Stimulated activated CD4-positive, alpha-beta T cell treated with anti-CD3 and anti-CD28 coated beads, Interleukin-1b, Interleukin-23, amount 100 ng/mL, for 1 hour (primary cell): ENCODE measurements at places on chromosomes 2 and 18.

GRCh38 chr2:72150861-72151356 is 3.2 kb upstream of the CYP26B1 start:
- DNase-seq = no peak

DNA sequence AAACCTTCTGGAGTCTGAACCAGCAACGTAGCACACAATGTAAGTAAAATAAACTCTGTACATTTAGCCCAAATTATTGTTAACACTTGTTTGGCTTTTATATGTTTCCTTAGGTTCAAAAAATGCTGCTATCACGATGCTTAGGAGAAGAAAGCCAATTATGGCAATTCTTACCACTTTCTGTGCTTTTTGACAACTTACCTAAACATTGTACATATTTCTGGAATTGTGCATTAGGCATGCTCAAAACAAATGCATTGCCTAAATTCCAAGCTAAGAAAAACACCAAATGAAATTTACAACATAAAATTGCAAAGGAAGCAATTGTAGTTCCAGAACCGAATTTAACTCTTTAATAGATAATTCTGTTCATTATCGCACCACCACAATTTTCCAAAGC is 585.6 kb upstream of the DSEL start:
- no peak for DNase-seq

DNA sequence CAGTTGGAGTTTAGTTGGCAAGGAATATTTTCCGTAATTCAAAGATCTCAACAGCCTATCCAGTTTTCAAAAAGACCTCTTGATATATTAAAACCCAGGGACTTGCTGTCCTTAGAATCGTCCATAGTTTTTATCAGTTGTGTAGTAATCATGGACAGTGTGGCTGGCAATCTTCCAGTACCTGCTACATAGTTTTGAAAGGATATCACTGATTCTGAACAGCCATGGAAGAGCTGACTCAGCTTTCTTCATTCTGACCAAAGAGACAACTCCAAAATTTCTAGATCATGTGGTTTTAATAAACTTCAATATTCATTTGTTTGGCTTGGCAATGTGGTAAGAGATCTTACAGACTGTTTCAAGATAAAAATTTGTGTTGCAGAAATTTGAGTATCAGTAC is 616.7 kb downstream of the TDRD15 start:
- no peak for DNase-seq

DNA sequence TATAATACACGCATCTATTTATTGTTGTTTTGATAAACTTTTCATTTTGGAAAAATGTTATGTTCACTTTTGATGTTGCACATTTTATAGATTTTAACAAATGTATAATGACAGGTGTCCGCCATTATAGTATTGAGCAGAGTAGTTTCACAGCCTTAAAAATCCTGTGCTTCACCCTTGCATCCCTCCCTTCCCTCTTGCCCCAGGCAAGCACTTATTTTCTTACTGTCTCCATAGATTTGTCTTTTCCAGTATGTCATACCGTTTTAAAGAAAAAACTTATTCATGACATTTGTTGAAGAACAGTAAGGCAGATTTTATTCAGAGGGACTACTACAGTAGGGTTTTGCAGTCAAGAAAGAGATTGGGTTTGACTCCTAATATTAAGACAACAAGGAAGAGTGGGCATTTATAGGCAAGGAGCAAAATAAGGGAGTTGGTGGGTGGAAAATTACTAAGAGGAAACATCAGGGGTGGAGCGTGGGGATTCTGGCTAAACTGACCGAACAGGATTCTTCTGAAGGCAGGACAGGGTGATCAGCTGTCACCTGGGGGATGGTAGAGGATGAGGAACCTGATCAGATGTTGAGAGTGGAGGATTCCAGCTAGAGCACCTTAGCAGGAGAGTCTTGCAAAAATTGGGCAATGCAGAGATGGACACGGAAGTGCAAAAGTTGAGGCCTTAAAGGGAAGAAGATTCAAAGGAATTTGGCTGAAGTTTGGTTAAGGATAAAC is 108.8 kb downstream of the NCK2 start:
- no peak for DNase-seq

GRCh38 chr2:120604767-120605166 is 130.9 kb upstream of the GLI2 start:
- DNase-seq = no peak

- DNase-seq = no peak
Observed at GRCh38 chr2:40098786-40099470, 319.9 kb upstream of the THUMPD2 start.

GRCh38 chr2:175234153-175234552 is 52.6 kb upstream of the ATP5MC3 start:
- DNase-seq = no peak

DNA sequence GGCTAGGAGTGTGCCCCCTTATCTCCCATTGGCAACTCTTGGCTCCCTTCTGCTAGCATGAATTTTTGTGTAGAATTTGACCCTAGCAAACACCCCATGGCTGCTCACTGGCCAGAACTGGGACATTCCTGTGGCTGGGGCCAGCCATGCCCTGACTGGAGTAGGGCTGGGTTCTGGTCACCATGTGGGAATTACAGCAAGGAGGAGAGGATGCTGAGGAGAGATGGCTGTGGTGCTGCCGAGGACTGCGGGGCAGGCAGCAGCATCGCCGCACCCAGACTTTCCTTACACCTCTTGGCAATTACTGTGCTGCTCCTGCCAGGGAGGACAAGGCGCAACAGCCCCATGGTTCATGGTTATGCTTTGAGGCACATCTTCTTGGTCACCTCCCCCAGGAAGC is 12.7 kb downstream of the KCNF1 start:
- no peak for DNase-seq
